ENCODE measurements at places on chromosomes 4 and X.

- no peak for DNase-seq
Measured at GRCh38 chr4:105624530-105624929, 72.1 kb downstream of the ARHGEF38 start.

GRCh38 chrX:7088968-7089615 lies 58.4 kb upstream of the STS start:
- no peak for DNase-seq

- DNase-seq = no peak
Measured at GRCh38 chr4:20773144-20773997, 73.1 kb downstream of the PACRGL start.

DNA sequence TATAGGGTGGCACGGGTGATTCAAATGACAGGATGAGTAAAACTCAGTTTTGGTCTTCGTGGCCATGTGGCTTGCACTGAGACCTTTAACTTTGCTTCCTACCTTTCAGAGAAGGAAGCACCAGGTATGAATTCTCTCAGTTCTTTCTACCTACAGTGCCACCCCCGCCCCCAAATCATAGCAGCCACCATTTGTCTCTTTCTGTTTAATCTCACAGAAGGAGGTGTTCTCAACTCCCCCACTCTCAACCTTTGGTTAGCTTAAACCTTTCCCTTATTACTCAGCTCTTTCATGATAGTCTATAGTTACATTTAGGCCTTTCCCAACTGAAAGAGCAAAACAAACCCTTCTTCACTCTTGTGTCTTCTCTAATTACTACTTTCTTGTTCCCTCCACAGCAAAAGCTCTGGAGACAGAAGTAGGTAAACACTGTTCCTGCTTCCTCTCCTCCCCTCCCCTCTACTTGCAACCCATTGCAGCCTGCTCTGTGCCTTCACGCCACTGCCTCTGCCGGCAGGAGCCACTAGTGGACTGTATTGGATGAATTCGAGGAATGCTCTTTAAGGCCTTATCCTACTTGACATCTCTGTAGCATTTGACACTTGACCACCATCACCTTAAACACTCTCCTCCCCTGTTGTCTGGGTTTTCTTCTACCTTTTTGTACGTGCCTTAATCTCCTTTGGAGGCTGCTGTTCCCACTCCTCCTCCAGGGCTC lies 123.7 kb downstream of the AFF1 start:
- no peak for DNase-seq

DNA sequence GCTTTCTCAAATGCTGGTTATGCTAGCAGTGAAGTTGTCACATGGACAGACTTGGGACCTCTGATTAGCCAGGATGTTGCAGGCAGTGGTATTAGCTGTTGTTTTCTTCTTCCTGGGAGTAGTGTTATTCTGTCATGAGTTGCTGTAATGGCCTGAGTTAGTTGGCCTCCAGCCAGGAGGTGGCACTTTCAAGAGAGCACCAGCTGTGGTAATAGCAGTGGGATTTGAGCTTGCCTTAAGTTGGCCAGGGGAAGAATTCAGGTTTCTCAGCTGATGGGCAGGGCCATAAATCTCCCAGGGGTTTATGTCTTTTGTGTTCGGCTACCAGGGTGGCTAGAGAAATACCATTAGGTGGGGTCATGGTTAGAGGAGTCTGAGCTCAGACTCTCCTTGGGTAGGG lies 132.6 kb downstream of the GLUD2 start:
- DNase-seq = no peak

GRCh38 chr4:105350859-105351490 lies 122.9 kb downstream of the PPA2 start:
- DNase-seq = no peak

DNA sequence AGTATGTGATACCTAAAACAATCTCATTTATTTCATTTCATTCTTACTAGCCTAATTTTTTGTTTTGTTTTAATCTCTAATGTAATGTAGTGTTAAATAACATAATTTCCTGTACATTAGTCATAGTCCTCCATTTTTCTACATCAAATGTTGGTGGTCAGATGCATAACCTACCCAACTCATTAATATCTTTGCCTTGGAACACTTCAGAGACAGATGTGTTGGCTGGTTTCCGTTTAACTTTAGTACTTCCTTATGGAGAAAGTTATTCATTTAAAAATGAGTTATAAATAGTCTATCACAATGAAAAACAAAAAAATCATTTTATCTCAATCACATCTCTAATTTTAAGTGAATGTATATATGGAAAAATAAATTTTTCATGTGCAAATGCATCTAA lies 190.2 kb downstream of the ANTXR2 start:
- no peak for DNase-seq

DNA sequence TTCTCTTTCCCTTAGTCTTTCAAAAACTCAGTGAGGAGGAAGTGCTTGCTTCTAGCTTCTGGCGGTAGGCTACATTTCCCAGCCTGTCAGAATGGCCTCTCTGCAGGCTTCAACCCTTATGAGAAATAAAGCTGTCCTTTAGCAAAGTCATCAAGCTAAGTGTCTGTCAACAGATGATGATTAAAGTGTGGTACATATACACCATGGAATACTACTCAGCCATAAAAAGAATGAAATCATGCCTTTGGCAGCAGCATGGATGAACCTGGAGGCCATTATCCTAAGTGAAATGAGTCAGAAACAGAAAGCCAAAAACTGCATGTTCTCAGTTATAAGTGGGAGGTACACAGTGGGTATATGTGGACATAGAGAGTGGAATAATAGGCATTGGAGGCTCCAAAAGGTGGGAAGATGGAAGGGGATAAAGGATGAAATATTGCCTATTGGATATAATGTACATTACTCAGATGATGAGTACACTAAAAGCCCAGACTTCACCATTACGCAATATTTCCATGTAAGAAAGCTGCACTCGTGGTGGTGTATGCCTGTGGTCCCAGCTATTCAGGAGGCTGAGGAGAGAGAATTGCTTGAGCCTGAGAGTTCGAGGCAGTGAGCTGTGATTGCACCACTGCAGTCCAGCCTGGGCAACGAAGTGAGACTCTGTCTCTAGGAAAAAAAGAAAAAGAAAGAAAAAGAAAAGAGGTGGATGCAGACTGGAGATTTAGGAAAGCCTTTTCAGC lies 7.9 kb downstream of the TRIM2 start:
- no peak for DNase-seq

DNA sequence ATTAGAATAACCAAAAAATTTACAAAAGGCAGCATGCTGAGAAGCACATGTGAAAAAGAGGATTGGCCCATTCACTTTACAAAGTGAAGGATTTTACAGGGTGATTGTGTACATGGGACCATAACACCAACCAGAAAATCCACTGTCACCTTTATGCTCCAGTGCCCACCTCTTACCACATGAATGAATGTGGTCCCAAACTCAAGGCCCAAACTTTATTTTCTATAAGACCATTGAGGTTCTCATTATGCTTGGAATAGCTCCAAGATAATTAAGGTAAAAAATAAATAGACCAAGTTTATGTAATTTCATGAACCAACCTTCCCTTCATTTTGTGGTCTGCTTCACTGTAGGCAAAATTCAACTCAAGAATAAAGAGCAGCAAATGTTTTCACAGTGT lies 24.3 kb upstream of the MYOZ2 start:
- DNase-seq = no peak

DNA sequence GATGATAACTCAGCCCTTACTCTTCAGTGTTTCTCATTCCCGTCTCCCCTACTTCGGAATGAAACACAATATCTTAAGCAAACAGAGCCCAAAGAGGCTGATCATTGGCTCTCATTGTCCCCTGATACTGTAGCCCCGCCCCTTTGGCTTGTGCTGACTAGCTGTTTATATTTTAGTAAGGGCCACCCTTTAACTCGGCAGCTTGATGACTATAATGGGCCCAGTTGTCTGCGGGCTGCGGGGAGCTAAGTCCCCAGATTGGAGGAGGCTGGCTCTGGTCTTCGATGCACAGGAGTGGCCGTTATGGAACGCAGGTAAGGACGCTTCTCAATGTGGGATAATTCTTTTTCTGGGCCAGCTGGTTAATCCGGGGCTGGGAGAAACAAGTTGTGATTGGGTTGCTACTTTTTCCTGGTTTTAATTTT lies at the start of gene TRIM2:
TSS of gene TRIM2 (plus strand) at position 197 of the 425 bp plus-strand sequence. CDS start at position 285, 88 bp downstream.
- DNase-seq = no peak

DNA sequence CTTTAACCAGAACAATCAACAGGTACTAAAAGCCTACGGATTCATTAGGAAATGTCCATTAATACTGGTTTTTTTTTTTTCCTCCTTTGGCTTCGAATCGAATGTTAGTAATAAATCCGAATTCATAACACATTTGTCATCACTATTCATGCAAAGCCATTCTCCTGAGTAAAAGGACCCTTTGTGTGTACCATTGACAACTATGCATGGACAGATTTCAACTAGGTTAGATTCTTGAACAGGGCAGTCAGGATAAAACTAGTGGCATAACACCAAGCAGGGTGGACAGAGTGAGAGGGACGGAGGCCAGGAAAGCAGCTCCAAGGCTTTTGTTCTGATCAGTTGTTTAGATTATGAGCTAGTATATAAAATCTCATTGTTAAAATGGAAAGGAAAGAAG lies 1722.0 kb upstream of the TENM3 start:
- no peak for DNase-seq

GRCh38 chr4:77742054-77742453 lies 77.1 kb downstream of the CNOT6L start:
- DNase-seq = no peak

- DNase-seq = no peak
Measured at GRCh38 chr4:77120886-77121508, 36.0 kb upstream of the CCNG2 start.

DNA sequence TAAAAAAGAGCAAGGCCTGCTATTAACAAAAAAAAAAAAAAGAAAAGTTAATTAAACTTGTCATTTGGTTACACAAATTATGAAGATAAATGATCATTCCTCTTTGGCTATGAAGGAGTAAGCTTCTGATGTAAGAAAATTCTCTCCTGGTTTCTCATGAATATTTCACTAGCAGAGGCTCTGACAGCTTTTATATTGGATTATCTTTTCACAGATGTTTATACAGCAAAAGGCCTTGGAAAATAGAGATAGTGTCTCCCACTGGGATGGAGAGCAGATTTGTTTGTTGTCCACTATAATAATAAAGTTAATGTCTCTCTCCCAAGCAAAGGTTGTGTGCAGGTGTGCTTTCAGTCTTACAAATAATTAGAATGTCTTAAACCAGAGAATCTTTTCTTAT lies 40.7 kb upstream of the PDGFC start:
- no peak for DNase-seq

DNA sequence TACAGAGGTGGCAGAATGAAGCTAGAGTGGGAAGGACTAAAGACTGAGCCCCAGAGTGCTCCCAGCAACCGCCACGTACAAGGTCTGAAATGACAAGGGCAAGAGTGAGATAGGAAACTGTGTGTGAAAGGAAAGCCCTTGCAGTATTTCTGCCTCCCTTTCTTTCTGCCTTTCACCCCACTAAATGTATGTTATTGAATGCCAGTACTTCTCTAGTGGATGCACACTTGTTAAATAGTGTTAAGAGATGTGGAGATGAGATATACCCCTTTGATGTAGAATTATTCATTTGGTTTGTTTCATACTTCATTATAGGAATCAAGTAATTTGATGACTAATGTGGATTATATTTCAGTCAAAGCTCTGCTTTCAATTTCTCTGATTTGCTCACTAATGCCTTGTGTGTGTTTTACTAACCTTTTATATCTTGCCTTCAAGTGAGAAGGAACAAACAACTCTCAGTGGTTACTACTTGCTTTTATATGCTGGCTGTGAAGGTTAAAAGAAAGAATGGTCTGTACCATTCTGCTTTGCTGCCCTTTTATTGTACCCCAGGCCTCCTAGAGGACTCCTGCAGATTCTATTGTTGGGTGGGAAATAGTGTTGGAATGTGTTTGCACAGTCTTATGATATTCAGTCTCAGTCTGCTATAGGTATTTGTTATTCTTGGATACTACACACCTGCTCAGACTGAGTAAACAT lies 8.0 kb upstream of the ANXA3 start:
- DNase-seq = no peak

GRCh38 chr4:174349156-174349555 lies 65.4 kb downstream of the CEP44 start:
- no peak for DNase-seq

DNA sequence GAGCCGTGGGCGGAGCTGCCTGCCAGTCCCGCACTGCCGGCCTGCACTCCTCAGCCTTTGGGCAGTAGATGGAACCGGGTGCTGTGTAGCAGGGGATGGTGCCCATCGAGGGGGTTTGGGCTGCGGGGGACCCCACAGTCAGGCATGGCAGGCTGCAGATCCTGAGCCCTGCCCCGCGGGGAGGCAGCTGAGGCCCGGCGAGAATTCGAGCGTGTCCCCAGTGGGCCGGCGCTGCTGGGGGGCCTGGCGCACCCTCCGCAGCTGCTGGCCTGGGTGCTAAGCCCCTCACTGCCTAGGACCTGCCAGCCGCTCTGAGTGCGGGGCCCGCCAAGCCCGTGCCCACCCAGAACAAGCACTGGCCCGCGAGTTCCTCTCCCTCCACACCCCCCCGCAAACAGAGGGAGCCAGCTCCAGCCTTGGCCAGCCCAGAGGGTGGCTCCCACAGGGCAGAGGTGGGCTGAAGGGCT lies 391.5 kb downstream of the SPOCK3 start:
- DNase-seq = no peak

- DNase-seq = no peak
Measured at GRCh38 chr4:17762726-17763125, 18.7 kb downstream of the FAM184B start.

- no peak for DNase-seq
Measured at GRCh38 chr4:14084598-14084997, 457.1 kb upstream of the BOD1L1 start.

GRCh38 chr4:133759428-133759827 lies 442.2 kb downstream of the PABPC4L start:
- DNase-seq = no peak

DNA sequence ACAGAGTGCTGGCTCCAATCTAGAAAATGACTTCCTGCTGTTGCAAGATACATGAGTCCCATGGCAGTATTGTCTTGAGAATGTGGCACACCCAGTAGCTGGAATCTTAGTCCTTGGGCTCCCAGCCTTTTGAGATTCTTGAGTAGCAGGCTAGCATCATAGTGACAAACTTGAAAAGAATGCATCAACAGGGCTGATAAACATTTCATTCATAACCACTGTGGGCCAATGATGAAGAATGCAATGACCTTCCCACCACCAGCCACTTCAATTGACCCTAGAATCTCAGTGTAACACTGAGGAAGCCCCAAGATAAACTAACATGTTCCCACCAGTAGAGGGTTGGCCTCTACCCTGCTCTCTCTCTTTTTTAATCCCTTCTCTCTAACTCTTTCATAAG lies 329.3 kb downstream of the GBA3 start:
- DNase-seq = no peak
